ENCODE measurements at places on chromosomes 12 and 14. TPM values are rescaled to one million over a fixed set of nuclear protein-coding genes. Genes with fewer than 3 reads are reported as not detected.

GRCh38 chr14:67267576-67268328 is 26.5 kb downstream of the PALS1 start:
- no peak for DNase-seq

GRCh38 chr14:102873546-102874061 is 48.9 kb upstream of the AMN start:
- no peak for DNase-seq

DNA sequence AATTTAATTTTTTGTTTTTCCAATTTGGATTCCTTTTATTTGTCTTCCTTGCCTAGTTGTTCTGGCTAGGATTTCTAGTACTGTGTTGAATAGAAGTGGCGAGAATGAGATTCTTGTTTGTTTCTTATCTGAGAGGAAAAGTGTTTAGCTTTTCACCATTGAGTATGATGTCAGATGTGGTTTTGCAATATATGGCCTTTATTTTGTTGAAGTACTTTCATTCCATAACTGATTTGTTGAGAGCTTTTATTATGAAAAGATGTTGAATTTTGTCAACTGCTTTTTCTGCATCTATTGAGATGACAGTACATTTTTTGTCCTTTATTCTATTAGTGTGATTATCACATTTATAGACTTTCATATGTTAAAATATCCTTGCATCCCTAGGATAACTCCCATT is 462.0 kb downstream of the CCDC91 start:
- no peak for DNase-seq

- no peak for DNase-seq
Measured at GRCh38 chr12:66898700-66899469, 220.0 kb upstream of the GRIP1 start.

DNA sequence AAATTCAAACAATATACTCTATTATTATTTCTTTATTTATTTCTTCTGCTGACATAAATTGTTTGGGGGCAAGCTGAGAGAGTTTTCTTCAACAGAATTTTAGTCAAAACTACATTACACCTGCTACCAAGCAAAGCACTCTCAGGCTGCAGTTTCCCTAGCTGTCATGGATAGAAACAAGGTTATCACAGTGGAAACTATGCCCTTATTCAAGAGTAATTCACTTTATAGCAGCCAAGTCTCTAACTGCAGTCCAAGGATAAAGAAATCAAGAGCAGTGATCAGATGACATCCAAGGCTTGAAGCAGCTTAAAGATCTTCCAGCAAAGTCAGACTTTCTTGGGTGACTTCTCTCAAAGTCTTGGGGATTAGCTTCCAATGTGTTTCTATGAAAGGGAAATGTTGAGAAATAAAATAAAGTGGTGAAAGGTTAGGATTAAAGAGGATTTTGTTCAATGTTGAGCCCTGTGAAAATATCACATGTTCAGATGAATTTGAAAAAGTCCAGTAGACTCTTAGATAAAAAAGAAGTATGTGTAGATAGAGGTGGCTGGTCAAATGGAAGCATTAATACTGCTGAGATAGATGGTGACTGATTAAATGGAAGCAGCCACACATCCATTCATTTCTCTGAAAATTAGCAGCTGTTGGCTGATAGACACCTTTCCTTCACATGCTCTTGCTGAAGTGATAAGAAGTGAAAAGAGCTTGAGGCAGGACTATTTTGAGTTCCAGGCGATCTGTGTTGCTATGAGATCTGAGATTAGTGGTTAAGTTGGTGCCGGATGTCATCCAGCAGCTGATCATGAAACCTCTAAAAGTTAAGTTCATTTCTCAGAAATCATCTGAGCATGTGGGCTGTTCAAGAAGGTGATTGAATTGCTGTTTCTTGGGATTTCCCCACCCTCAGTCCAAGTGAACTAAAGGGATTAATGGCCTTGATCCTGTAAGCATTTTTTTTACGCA is 257.8 kb upstream of the BTG1 start:
- DNase-seq, result peak; percentile 60

- DNase-seq, result no peak
Measured at GRCh38 chr12:124167141-124167540, 127.8 kb upstream of the RFLNA start.

DNA sequence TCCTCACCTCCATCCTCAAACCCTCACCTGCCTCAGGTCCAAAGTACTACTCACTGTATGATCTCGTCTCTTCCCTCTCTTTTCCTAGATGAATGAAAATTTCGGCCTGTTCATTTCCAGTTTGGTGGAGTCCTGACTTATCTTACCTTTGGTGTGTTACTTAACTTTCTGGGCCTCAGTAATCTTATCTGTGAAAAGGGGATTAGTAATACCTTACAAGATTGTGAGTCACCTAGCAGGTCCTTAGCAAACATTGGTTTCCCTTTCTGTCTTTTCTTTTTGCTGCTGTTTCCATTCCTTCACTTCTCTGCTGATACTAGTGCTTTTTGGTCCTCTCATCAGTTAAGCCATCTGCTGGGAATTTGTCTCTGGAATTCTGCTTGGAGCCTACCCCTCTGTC is 52.8 kb downstream of the AKAP6 start:
- DNase-seq, result no peak

DNA sequence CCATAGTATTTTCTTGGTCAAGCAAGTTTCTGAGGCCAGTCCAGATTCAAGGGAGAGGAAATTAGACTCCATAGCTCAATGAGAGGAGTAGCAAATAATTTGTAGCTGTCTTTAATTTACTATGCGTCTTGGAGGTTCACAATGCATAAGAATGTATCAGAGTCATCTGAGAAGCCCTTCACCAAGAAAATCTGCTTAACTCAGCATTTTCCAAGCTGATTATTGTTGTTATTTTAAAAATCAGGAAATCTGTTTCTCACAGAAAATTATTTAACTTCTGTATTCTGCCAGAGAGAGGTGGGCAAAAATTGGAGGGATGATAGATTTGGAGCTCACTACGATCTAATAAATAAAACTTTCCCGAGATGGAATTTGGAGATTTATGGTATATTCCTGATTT is 72.0 kb downstream of the SMOC1 start:
- no peak for DNase-seq

DNA sequence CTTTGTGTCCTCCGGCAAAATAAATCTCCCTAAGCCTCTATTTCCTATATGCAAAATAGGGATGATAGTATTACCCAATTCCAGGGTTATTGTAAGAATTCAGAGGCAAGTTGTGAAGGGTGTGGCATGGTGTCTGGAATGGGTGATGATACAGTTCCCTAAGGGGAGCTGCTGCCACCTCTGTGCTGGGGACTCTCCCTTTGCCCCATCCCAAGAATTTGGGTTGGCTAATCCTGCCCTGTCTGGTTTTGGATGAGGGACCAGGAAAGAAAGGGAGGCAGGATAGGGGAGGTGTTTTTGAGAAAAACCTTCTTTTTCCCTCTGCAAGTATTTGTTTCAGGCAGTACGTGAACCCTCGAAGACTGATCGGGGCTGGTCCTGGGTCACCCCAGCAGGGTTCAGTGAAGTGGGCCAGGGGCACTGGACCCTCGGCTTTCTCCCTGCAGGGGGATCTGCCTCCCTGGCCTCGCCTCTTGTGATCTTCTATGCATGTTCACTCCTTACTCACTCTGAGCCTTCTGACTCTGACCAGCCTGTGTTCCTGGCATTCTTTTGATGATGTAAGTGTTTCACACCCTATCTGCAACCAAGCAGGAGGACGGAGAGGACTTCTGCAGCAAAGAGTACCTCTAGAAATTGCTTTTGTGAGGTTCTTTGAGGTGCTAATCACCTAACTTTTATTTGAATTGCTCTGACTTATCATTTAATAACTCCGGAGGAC is 60.8 kb downstream of the RASSF3 start:
- DNase-seq, result no peak

- no peak for DNase-seq
Measured at GRCh38 chr12:38465020-38465419, 148.4 kb downstream of the ALG10B start.

DNA sequence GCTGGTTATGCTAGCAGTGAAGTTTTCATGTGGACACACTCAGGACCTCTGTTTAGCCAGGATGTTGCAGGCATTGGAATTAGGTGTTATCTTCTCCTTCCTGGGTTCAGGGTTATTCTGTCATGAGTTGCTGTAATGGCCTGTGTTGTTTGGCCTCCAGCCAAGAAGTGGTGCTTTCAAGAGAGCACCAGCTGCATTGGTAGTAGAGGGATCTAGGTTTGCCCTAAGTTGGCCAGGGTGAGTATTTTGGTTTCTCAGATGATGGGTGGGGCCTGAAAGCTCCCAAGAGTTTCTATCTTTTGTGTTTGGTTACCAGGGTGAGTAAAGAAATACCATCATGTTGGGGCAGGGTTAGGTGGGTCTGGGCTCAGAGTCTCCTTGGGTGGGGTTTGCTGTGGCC is 2.7 kb upstream of the GZMH start:
- DNase-seq, result no peak

GRCh38 chr12:98939350-98939749 is 294.3 kb downstream of the APAF1 start:
- no peak for DNase-seq

DNA sequence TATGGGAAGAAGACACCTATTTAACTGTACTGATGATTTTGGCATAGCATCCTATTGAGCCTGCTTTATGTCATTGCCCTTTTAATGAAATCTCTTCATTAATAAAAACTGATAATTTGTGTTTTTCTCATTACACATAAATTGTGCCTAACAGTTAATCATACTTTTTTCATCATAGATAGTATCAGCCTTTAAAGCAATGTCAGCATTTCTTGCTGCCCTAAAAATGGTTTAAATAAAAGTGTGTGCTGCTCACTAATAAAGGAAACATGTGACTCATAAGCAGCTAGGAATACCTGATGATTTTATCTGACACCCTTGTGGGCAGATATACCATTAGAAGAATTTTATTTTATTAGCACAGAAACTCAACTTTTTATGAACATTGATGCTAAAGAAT is 26.7 kb downstream of the TBK1 start:
- no peak for DNase-seq

GRCh38 chr14:96811985-96812667 is 14.9 kb downstream of the VRK1 start:
- no peak for DNase-seq

GRCh38 chr12:132003846-132004245 is 54.1 kb downstream of the EP400 start:
- no peak for DNase-seq

DNA sequence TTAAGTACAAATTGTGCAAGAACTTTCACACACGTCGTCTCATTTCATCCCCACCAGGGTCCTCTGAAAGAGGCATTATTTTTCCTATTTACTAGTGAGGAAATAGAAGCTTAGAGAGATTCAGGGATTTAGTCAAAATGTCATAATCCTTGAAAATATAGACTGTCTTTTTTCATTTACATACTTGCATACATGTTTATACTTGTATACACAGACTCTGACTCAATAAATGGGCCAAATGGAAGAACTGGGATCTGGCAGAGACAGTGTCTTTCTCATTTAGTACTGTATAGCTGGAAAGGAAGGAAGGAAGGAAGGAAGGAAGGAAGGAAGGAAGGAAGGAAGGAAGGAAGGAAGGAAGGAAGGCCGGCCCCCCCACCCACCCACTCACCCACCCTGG is 357.7 kb upstream of the SOX5 start:
- DNase-seq, result no peak

DNA sequence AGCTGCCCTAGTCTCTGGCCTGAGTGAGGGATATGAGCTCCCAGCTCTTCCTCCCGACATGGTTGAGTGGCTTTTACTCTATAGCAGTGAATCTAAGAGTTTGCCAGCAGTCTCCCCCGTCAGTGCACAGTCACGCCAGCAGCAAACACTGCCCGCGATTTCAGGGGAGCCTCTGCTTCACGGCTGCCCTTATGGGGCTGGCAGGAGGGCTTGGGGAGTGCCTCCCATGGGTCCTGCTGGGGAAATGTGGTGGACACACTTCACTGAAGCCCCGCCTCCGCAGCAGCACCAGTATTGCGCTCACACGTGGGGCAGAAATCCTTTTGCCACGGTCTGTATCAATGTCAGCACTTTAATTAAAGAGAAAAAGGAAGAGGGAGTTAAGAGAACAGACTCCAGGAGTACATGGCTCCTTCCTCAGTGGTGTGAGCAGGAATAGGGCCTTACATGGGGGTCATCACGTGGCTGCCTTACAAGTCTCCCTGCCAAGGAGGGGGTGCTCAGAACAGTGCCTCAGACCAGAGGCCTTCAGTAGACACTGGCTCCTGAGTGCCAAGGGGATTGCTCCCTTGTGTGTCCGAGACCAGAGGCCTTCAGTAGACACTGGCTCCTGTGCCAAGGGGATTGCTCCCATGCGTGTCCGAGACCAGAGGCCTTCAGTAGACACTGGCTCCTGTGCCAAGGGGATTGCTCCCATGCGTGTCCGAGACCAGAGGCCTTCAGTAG is 55.7 kb downstream of the SFSWAP start:
- no peak for DNase-seq

GRCh38 chr14:69289811-69290520 is 30.0 kb downstream of the GALNT16 start:
- no peak for DNase-seq

DNA sequence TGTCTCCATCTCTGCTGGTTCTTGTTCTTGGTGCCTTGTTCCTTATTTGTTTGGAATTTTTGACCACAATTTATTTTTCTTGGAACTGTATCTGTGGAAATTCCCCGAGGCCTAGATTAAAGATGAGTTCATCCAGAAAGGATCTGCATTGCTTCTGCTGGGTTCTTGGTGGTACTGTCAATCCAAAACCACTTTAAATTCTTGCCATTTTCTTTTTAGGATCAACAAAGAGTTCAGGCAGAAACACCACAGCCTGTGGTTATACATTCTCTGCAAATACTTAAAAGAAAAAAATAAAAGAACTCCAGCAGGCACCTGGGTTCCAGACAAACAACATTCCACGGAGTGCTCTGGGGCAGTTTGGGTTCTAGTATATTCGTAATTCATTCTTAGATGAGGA is 6.0 kb upstream of the VAMP1 start:
- no peak for DNase-seq

DNA sequence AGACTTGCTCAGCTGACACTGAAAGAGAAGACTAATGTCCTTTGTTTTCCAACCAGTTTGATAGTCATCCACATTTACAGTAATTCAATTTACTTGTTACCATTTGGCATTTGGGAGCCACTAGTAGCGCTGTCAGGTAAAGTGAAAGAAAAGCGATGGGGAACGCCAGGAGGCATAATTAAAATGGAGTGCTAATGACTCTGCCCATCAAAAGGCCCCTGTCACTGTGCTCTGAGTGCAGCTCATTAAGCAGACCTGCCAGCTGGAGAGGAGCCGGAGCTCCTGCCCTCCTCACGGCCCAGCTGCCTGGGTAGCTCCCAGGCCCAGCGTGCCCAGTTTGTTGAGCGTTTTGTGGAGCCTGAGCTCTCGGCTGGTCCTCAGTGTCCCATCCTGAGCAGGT is 463.6 kb upstream of the CCDC196 start:
- DNase-seq, result no peak

GRCh38 chr12:96396914-96397313 is 3.3 kb downstream of the CDK17 start:
- DNase-seq, result no peak

The FLRT2 gene
- 2.5 TPM for total RNA-seq

The TMEM52B gene
- total RNA-seq, result not detected

The CFAP54 gene
- total RNA-seq, result 5.8 TPM

The ZFC3H1 gene
- total RNA-seq, result 23.2 TPM

The GPR65 gene
- total RNA-seq, result 0.42 TPM

The SENP1 gene
- total RNA-seq, result 19.2 TPM

Measured in esophagus muscularis mucosa (tissue), 4 donors.